Omental fat pad (tissue), 4 donors: ENCODE measurements at places on chromosomes 4 and X. TPM values are rescaled to one million over a fixed set of nuclear protein-coding genes. Genes with fewer than 3 reads are reported as not detected.

BRS3 gene
- not detected for total RNA-seq

DNA sequence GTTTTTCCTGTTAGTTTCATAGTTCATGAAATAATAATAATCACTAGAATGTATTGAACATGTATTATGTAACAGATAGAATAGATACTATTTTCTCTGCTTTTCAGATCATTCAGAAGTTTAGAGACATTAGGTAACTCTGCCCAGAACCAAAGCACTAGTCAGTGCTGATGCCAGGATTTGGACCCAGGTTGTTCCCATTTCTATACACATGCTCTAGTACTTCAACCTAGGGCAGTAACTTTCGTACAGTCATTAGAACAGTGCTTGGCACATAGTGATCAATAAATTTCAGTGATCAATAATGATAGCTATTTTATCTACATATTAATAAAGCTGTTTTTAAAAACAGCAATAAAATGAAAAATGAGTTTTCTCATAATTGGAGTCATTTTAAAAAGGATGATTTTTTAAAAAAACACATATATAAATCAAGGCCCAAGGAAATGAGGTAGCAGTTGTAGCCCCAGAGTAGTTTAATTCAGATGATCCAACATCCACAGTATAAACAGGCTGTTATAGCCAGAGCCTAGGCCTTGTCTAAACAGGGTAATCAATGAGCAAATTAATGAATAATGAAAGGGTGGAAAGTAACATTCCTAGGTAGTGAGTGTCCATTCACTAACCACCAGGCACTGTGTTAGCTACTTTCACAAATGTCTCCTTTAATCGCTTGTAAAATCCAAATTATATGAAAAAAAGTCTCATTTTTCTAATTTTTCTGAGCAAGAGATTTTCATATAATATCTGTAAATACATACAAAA, 25.6 kb downstream of the TXK start:
- no peak for DNase-seq

PRR32 gene
- not detected for total RNA-seq

DNA sequence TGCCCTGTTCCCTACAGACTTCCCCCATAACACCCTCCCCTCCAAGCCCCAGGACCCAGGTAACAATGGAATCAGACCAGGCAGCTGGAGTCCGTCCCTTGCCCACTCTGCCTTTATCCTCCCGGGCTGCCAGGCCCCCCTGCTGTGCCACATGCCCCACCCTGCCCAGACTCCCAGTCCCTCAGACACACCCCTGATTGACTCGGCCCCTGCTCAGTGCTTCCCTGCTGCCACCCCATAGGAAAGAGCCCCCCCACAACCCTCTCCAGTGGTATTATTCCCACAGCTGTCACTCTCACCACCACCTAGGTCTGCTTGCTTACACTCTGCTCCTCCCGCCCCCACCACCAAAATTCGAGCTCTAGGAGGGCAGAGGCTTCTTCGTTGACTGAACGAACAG, 4.7 kb upstream of the NAA10 start:
- DNase-seq = no peak

- no peak for DNase-seq
Observed at GRCh38 chr4:152166567-152166966, 369.3 kb downstream of the FBXW7 start.

AKAP4 gene
- not detected for total RNA-seq
